Cortex of kidney (tissue), 1 donor: ENCODE measurements at places on chromosomes 4 and X.

- DNase-seq: no peak
Measured at GRCh38 chr4:53647547-53647946, 56.3 kb upstream of the LNX1 start.

DNA sequence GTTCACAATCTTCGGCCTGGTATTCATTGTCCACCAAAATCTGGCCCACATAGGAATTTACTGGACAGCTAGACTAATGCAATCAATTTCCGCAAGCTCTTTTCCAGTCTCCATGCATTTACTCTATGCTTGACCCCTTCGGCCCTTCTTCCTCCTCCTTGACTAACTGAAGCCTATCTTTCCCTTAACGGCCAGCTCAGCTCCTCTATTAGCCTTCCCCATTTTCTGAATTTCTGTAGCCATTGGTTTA, 1.2 kb upstream of the PHKA2 start:
- no peak for DNase-seq

DNA sequence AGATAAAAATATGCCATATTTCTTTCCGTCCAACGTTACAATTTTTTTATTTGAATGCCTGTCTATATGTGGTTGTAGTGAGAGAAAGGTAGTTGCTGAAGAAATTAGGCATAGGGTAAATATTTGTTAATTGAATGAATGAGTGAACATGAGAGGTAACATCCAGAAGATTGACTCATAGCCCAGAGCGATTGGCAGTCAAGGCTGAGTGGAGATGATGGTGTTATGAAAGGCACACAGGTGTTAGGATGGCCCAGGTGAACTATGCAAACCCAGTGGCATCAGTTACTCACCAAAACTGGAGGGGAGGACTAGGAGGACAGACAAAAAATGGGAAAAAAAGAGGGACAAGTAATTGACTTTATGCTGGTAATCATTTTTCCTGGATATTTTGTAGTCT, 31.7 kb upstream of the SPRY1 start:
- DNase-seq: no peak

- DNase-seq: no peak
Measured at GRCh38 chrX:103539695-103540094, 20.4 kb upstream of the RAB40A start.

- DNase-seq: no peak
Measured at GRCh38 chrX:130173190-130173895, 1.6 kb downstream of the RAB33A start.

DNA sequence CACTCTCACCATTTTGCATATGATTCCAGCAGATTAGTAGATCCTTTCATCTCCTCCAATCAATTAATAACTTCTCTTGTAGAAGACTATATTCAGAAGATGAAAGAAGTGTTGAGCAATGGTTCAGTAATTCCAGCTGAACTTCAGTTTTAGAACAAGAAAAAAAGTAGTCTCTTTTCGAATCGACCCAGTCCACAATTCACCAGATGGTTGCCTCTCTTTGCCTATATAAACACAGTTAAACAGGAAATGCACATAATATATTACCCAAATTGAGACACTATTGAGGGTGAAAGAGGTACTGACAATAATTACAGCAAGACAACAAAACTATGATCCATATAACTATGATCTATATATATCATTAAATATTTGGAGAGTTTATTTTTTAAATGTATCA, 16.8 kb upstream of the FAM241A start:
- DNase-seq: no peak

DNA sequence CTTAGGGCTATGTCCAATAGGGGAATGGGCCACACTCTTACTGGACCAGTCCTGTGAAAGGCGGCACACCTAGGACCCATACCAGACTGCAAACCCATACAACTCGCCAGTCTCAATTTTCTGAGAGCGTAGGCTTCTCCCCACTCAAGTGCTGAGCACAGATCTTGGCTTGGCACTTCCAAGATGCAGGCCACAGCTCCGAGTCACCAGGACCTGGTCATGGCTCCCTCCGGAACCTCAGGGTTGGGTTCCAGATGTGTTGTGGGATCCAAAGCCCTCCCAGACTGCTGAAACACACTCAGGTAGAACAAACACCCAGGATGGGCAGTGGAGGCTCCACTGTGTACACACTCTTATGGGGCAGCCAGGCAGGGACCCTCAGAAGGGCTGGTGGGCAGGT, 103.3 kb downstream of the TMEM144 start:
- DNase-seq: no peak

GRCh38 chr4:136800248-136800647, 732.0 kb downstream of the PCDH18 start:
- DNase-seq: no peak

GRCh38 chrX:103883533-103883932, 51.5 kb upstream of the RAB9B start:
- no peak for DNase-seq
